Substantia nigra (tissue), 51 donors: ENCODE measurements at places on chromosomes 6 and 20.

GRCh38 chr20:10466325-10466724, 31.2 kb downstream of the SLX4IP start:
- DNase-seq = no peak

DNA sequence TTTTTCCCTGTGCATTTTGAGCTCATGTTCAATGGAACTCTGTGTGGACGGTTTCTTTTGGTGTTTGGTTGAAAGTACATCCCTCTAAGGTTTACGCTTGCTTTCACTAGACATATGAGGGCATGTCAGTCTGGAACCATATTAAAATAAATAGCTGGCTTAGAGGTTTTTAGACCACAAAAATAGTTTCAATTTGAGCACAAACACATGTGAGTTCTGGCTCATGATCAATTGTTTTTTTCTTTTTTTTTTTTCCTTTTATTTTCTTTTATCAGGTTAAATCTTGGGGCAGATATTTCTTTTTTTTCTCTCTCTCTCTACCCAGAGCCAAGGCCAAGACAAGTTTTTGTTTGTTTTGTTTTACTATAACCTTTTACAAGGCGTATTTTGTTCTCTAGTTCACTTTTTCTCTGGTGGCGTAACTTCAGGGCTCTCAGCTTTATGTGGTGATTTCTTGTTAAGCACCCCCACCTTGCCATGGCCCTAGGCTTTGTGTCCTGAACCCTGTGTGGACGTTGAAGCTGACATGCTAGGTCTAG, 92.9 kb downstream of the SHLD1 start:
- DNase-seq = no peak

- no peak for DNase-seq
Measured at GRCh38 chr20:29740601-29740950, 1516.9 kb upstream of the DEFB115 start.

- DNase-seq = no peak
Measured at GRCh38 chr20:35497320-35497719, 32.1 kb downstream of the C20orf173 start.

DNA sequence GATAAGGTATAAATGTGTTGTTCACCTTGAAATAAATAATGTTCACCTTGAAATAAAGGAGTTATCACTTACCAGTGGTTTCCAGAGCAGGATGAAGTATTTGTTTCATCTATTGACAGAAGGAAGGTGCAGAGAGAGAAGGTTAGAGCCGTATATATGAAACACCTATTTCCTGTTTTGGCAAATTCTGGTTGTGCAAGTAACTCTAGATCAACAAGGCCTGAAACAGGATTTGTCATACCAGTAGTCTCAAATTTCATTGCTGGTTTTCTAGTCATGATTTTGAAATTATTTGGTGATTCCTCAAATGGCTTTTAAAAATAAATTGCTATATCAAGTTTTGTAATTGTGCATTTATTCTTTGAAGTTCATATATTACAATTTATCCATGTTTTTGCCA, at the start of gene CRISP3:
Gene CRISP3 (minus strand): TSS at position 130 of the 400 bp plus-strand sequence. CDS start 21 bp downstream, at position 109.
- DNase-seq = no peak

GRCh38 chr6:23329086-23329485, 759.7 kb downstream of the HDGFL1 start:
- no peak for DNase-seq
